ENCODE measurements at places on chromosomes 13 and 19.

GRCh38 chr13:48161530-48162179 lies 66.8 kb upstream of the MED4 start:
- DNase-seq = no peak

- no peak for DNase-seq
These were observed 34.2 kb upstream of the PNMA8B start for GRCh38 chr19:46529622-46530451.

GRCh38 chr13:113220141-113220598 lies 10.8 kb downstream of the CUL4A start:
- DNase-seq = no peak

DNA sequence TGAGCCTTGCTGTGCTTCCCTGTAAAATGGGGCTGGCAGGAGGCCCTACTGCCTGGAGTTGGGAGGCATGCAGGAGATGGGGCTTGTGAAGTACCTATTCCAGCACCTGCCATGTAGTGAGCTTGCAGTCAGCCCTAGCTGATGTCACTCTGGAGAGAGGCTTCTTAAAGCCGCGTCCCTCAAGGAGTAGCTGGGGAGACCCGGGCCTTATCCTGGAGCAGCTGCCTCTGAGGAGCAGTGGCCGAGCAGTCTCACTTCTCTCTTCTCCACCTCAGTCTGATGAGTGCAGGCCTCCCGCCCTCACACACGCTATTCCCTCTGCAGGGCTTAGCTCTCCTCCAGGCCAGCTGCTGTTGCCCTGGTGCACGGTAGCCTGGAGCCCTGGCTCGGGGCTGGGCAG lies 18.0 kb downstream of the CLASRP start:
- DNase-seq = no peak

DNA sequence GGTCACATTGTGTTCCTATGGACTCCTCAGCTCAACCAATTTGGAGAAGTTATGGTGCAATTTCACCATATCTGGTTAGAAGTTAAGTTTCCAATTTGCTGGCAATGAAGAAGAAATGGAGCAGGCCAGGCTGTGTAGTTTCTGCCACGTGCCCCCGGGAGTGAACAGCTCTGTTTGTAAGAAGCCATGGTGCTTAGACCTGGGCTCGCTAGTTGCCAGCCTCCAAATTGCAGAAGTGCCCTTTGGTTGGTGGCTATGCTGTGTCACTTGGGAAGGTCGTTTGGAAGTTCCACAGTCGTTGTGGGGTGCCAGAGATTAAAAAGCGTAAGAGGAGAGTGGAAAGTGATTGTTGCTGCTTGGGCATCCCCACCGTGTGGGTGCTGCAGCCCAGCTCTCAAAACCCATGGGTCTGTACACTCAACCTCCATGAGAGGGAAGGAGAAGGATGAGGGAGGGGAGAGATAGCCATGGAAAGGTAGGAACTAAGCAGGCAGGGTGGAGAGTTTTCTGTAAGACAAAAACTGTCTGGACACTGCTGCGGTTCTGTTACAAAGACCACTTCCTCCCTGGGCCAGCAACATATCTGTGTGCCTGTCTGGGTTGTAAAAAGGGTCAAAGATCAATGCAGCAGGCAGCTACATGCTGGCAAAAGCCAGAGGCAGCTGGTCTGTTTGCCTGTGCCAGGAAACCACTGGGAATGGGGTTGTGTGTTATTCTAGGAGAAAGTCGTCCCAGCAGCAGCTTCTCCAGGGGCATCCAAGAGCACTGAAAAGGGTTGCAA lies 10.8 kb downstream of the ALOX5AP start:
- no peak for DNase-seq

- DNase-seq = no peak
These were observed 2.6 kb upstream of the TSHZ3 start for GRCh38 chr19:31351855-31352195.

DNA sequence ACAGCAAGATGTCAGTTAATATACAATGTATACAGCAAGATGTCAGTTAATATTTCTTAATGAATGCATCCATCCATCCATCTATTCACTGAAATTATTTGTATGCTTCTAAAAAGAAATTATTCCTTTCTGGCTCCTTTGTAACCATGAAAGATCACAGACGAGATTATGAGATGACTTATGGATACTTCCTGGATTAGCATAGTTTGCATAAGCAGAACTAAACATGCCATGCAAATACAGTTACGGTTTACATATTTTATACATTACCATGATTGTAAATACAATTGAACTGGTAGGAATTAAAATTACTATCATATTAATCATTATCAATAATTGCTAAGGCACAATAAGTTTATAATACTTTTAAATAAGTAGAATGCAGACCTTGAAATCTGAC lies 32.7 kb downstream of the NALCN start:
- DNase-seq = no peak

- no peak for DNase-seq
These were observed 1247.2 kb upstream of the PRR20A start for GRCh38 chr13:55893540-55893939.

GRCh38 chr19:8001995-8002849 lies 3.2 kb downstream of the ELAVL1 start:
- peak; percentile 10 for DNase-seq

DNA sequence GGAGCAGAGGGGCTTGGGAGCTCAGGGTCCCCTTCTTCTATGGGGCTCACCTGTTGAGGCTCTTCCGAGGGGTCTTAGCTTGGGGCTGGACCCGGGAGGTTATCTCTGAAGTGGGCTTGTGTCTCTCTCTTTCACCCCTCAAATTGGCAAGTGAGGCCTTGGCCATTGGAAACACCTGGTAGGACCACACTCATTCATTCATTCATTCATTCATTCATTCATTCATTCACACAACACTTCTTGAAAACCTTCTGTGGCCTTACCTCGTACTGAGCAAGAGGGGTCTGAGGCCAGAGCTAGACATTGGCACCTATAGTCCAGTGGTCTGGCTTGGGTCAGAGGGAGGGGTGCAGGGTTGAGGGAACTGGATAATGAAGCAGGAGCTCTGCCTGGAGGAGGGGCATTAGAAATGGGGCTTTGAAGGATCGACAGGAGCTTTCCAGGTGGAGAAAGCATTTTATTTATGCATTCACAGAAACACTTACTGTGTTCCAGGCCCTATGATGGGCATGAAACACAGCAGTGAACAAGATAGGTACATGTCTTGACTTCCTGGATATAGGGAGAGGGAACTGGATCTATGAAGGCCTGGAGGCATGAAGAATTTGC lies 5.5 kb downstream of the CELF5 start:
- no peak for DNase-seq

DNA sequence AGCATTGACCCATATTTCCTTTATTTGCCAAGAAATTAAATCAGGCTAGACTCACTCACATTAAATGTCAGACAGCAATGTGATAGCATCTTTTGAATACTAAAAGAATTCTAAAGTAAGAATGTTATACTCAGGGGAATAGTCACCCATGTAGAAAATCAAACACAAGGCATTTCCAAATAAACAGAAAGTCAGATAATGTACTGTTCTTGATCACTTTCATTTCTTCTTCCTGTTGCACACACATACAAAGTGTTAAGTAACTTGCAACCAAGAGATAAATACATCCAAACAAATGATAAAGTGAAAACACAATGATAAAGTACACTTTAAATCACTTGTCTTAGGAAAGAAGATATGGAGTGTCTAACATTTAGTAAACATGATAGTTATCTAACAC lies 1366.6 kb upstream of the MIR17HG start:
- no peak for DNase-seq

DNA sequence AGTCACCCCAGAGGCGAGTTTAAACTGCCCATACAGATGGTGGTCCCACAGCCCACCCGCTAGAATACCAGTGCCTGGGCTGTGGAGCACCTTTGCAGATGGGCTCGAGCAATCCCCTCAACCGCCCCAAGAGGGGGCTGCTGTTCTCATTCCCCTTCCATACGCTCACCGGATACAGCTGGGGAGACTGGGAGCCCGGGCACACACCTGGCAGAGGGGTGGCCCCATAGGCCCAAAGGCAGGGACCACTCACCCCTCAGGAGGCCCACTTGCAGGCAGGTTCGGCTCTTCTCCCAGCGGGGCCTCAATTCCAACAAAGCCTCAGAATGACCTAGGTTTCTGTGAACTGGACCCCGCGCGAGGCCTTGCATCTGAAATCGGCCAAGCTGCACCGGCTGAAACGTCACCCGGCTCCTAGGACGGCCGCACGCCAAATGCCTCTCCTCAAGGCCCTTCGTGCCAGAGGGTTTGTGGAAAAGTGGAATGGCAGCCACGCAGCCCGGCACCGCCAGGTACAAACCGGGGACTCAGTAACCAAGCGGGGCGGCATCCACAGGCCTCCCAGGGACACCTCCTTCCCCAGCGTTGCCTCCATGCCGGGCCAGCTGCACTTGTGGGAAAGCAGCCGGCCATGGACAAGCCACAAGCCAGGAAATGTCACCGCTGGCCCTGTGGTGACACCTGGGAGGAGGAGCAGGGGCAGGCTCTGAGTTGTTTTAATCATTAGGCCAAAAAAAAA lies 18.7 kb downstream of the MLLT1 start:
- no peak for DNase-seq

DNA sequence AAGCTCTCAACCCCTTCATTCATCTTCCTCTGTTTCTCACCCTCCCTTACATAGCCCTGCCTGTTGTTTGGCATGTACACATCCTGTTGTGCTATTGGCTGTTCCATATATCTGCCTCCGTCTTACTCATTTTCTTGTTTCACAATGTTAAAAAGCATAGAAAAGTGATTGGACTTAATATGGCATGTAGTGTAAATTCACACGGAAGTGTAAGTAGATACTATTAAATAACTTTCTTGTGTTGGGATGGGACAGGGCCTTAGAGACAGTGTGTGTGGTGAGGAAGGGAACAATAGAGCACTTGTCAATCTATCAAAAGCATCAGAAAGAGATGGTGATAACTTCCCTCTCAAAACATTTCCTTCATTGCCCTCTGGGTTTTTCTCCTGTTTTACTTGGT lies 12.3 kb downstream of the LMO7 start:
- DNase-seq = no peak

GRCh38 chr13:22839603-22840530 lies 340.9 kb upstream of the SGCG start:
- DNase-seq = no peak

- no peak for DNase-seq
These were observed 121.1 kb downstream of the NHLRC3 start for GRCh38 chr13:39159393-39159792.

DNA sequence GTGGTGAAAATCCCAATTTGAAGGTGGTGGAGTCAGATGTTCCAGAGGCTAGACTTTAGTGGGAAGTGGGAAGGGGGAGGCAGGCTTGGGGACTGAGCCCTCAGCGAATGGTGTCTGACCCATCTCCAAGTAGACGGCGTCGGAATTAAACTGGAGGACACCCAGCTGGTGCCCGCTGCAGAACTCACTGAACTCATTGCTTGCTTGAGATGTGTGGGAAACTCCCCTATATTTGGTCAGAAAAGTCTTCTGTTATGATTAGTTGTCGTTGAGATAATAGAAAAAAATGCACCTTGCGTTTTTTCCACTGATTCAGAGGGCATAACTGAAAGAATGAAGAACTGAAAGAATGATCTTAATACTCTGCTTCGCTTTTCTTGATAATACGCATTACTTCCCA lies 871 bp upstream of the ZNF583 start:
- no peak for DNase-seq

DNA sequence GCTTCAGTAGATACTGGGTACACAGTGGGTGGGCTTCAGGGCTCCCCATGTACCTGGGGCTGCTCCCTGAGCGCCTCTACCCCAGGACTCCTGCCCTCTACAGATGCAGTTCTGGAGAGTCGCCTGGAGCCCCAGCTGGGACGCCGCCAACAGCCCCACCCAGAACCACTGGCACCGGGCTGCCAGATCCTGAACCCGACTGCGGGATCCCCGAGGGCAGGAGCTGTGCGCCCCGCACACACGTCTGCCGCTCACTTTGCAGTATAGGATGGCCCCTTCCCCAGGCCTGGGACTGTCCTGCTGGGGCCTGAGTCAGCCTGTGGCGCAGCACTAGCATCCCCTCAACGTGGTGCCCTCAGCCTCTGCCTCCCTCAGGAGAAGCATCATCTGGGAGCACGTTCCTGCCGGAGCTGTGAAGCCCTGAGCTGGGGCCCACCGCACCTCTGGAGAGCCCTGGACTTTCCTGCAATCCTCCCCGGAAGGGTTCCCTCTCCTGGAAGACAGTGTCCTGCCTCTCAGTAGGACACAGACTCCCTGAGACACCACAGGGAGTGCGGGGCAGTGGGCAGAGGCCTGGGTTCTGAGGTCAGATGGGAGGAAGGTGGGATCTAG lies 3.7 kb downstream of the REXO1 start:
- DNase-seq = no peak

DNA sequence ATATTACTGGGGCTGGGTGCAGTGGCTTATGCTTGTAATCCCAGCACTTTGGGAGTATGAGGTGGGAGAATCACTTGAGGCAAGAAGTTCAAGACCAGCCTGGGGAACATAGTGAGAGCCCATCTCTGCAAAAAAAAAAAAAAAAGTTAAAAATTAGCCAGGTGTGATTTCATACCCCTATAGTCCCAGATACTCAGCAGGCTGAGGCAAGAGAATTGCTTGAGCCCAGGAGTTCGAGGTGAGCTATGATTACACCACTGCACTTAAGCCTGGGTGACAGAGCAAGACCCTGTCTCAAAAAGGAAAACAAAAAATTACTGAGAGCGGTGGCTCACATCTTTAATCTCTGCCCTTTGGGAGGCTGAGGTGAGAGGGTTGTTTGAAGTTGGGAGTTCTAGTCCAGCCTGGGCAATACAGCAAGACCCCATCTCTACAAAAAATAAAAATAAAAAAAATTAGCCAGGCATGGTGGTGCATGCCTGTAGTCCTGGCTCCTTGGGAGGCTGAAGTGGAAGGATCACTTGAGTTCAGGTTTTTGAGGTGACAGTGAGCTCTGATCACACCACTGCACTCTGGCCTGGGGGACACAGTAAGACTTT lies 87.5 kb downstream of the ZMYM2 start:
- no peak for DNase-seq

- no peak for DNase-seq
These were observed 98.7 kb upstream of the KLF5 start for GRCh38 chr13:72960114-72960513.

DNA sequence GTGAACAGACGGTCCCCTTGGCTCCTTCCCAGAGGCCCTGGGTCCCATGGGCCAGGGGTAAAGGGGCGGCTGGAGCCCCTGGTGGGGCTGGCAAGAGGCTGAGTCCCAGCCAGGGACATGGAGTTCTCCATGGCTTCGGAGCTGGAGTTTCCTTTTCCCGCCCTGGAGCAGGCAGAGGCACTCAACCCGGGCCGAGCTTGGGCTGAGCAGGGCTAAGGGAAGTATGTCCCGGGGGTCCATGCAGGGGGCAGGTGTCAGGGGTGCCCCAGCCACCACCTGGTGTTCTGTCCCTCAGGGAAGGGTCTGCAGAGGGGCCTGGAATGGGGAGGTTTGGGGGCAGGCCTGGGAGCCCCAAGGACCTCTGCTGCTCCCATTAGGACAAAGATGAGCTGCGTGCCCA lies 54.0 kb upstream of the TPM4 start:
- no peak for DNase-seq

DNA sequence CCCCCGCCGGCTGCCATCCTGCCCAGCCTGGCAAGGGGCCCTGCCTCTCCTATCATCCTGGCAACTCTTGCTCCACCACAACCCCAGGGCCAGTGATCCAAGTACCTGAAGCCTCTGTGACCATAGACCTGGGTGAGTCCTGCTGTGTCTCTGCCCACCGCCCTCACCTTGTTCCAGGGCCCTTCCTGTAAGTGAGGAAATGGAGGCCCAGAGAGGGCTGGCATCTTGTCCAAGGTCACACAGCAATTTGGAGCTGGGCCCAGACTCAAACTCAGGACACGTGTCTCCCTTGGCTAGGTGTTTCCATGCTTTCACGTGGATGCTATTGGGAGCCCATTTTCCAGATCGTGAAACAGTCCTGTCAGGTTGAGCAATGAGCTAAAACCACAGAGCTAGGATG lies 3.7 kb downstream of the CREB3L3 start:
- no peak for DNase-seq

Data from AG09309 (cell line).